Substantia nigra (tissue), 51 donors: ENCODE measurements at places on chromosomes 4 and X.

DNA sequence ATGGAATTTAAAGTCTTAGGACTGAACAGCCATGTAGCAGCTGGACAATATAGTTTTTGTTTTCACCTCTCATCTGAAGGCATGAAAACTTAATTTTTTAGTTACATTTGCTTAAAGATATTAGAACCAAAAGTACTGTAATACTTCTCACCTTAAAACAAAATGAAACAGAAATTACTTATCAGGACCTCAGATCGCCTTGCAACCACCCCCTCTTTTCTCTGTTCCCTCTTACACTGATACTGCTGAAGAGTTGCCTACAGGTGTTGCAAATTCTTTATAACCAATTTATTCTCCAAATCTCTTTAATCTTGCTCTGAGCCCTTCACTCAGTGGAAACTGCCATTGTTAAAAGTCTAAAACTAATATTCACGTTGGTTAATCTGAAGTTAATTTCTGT is 145.0 kb downstream of the SPCS3 start:
- DNase-seq = no peak

DNA sequence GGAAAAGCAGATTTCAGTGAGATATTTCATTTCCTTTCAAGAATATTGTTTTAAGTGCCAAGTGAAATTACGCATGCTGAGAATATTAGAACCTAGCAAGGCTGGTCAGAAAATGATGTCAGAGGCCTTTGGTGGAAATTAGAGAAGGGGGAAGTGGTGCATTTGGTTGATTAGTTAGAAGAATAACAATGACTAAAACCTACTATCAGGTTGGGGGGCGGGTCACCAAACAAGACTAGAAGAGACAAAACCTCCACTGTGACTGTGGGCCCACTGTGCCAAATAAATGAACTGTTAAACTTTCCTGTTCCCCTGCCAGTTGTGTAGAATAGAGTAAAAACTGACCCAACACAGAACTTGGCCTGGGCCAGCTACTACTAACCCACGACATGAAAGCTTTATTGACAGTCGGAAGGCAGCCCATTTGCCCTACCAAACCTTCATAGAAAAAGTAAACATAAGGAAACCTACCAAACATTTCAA is 2.9 kb downstream of the RAPGEF2 start:
- DNase-seq = no peak

GRCh38 chrX:118062048-118062789 is 54.4 kb downstream of the KLHL13 start:
- DNase-seq = no peak

DNA sequence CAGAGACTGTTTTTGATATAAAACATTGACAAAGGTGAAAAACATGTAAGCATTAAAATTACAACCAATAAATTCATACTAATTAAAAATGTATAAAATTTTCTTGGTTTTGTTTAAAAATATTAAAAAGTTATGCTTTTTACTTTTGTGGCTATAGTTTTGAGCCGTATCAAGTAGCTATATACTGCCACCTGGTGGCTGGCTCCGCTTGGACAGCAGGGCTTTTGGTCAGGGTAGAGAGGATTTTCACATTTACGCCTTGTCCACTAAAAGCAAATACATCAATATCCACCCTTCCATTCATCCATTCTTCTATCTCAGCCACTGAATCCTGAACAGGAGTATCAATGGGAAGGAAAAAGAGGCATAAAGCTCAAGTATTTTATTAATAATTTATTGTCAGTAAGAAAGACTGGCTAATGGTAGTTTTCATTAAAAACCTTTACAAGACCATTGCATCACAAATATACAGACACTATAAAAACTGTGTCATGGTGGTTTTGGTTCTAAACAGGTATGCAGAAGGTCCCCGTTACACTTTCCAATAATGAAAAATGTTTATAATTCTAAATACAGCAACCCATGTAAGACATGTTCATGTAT is 32.1 kb upstream of the MTNR1A start:
- peak; percentile 33 for DNase-seq

- no peak for DNase-seq
Observed at GRCh38 chrX:103464072-103464773, 55.1 kb downstream of the RAB40A start.

GRCh38 chrX:129772796-129773431 is 6.8 kb upstream of the SASH3 start:
- DNase-seq = peak; percentile 8

GRCh38 chrX:9164086-9164485 is 130.2 kb upstream of the FAM9B start:
- DNase-seq = no peak

DNA sequence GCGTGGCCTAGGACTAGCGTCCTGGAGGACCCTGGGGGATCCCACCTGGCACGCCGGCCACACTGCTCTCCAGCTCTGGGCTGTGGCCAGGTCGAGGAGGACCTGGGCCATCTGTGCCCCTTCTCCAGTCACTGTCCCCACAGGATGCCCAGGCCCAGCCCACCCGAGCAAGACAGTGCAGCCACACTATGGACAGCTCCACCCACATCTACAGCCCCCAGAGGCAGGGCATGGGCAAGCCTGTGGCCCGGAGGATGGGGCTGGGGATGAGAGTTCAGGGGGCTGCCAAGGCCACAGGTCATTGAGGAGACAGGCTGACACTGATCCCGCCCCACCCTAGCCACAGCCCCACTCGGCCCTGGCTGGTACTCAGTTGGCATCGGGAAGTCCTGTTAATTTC is 30.3 kb downstream of the FAM53A start:
- no peak for DNase-seq

DNA sequence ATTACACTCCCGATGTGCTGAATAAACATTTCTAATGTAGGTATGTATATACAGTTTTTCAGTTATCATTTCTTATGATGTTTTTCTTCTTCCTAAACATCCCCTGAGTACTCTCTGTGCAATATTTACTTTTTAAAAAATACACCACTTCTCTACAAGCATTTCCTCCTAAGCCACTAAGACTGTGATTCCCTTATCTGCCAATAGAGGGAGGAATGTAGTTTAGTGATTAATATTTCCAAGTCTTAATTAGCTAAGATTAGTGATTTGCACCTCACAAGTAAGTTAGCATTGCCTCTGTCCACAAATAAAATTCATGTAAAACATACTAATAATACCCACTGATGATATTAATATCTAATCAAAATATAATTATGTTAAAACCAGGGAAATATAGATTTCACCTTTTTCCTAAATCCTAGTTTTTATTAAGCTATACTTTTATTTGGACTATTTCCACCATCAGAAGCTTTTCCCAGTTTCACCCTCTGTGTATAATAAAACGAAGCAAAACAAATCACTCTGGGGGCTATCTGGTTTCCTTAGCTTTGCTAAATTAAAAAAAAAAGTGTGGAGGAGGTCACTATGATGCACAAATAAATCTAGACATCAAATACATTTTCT is 909.1 kb downstream of the FAT4 start:
- no peak for DNase-seq

GRCh38 chrX:132063862-132064261 is 40.8 kb downstream of the STK26 start:
- no peak for DNase-seq

DNA sequence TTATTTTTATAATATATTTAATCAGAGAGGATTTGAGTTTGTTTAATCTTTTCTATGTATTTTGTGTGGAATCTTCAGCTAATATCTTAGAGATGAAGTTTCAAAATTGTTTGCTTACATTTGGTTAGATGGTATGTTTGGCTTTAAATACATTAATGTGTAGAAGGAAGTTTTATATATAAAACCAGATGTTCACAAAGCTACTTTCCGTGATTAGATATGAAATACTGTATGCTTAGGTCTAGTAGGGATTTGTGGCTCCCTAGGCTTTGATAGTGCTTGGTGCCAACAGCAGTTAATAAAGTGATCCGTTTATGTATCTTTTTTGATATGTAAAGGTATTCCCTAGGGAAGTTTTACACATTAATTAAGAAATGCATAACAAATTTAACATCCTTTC is 223.0 kb downstream of the ARHGAP10 start:
- DNase-seq = no peak

GRCh38 chrX:1283741-1284140 is 15.1 kb downstream of the CSF2RA start:
- DNase-seq = no peak

DNA sequence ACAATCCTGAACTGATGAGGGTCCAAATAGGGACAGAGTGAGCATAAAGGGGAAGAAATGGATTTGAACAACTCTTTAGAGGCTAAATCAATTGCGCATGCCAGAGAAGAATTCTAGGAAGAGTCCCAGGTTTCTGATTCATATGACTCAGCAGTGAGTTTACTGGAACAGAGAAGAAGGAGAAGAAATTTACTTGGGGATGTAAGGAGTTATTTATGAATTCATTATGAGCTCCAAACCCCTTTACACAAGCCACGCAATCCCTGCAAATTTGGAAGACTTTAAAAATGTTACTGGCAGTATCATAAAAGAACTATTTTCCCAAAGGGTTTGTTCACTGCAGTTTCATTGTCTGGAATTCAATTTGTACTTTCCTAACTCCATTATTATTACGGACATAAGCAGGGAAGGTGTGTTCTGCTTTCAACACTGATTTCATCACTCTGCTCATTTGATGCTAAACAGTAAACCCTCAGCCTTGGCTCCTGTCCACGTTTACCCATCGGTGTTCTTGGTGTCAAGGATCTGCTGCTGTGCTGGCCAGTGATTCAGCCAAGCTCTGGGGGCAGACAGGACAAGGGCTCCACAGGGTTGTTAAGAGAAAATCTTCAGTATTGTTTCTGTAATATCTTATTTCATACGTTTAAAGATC is 273.7 kb downstream of the HNRNPD start:
- no peak for DNase-seq

- DNase-seq = no peak
Observed at GRCh38 chrX:10620121-10620699, at the start of gene MID1. Gene MID1 (minus strand): TSS chrX:10620585. CDS start chrX:10567547, 53,038 bp downstream.

GRCh38 chrX:103248553-103248952 is 6.4 kb downstream of the TCEAL8 start:
- no peak for DNase-seq

DNA sequence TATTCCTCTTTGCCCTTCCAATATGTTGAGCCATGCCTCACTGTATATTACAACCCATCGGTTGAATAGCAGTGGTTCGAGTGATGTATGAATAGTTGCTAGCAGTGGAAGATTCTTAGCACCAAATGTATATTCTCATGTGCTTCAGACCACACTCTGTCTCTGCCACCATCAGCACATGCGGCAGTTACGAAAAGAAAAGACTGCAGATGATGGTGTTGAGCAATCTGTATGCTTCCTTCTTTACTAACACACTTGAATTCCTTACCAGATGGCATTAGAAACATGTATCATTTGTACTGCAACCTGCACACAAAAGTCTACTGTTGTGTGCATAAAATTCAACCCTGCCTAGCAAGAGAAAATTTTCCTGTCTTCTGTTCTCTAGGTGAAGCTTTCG is 214.6 kb downstream of the ENOX2 start:
- DNase-seq = no peak

- no peak for DNase-seq
Observed at GRCh38 chr4:46392421-46392820, 2.5 kb upstream of the GABRA2 start.

DNA sequence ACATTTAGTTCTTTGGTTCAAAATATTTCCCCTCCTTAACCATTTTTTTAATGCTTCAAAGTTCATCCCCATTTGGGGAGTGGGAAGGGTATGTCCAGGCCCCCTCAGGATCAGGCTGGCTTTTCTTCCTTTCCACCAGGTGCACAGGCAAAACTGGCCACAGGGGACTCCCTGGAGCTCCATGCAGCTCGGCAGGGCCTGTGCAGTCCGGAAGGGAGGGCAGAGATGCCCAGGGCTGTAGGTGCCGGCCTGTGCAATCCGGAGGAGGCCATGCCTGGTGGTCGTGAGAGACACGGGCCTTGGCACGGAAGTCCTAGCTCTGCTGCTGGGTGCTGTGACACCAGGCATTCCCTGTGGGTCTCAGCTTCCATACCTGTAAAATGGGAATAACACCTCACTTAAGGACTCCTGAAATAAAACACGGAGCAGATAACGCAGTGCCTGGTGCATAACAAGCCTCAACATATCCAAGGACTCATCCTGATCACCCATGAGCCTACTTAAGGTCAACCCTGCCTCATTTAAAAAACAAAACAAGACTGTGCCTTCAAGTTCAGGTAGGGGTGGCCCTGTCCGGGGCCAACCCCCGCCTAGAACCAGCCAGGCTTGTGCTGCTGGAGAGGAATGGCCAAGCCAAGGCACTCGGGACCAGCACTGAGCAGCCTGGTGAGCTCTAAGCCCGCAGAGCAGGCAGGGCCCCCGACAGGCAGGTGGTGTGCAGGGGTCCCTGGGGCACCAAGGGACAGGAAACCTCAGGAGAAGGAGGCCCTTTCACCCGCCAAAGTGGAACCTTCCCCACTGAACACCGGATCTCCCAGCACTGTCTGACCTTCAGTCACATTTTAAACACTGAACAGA is 21.2 kb upstream of the CYP4V2 start:
- DNase-seq = no peak

DNA sequence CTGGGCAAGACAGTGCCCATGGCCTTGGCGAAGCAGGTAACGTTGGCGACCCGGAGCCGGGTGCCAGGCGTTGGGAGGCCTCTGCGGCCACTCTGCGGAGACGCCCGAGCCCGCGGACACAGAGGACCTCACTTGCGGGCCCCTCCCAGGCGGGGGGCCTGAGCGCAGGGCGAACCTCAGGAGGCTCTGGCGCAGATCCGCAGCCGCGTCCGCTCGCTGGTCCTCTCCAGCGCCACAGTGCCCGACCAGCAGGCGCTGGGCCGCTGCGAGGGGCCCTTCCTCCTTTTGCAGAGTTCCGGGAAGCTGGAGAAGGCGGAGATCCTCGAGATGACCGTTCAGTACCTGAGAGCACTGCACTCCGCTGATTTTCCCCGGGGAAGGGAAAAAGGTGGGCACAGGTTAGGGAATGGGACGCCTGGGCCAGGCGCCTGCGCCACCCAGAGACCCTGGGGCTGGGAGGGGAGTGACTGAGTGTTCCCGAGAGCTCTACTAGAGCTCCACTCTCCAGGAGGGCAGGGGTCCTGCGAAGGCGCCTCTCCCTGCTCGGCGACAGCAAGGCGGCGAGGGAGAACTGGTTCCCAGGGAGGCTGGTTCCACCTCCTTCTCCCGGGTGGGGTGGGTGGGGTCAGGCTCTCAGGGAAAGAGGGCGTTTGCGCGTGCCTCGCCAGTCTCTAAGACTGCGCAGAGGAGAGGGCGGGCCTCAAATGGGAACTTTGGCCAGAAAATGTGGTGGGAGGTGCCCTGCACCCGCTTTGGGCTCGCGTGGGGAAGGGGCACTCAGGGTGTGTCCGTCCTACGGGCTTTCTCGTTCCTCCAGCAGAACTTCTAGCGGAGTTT is 1.4 kb downstream of the HELT start:
- no peak for DNase-seq

- DNase-seq = no peak
Observed at GRCh38 chr4:169485791-169486742, 126.3 kb downstream of the NEK1 start.

- DNase-seq = no peak
Observed at GRCh38 chr4:74967324-74967723, 34.4 kb downstream of the PARM1 start.

DNA sequence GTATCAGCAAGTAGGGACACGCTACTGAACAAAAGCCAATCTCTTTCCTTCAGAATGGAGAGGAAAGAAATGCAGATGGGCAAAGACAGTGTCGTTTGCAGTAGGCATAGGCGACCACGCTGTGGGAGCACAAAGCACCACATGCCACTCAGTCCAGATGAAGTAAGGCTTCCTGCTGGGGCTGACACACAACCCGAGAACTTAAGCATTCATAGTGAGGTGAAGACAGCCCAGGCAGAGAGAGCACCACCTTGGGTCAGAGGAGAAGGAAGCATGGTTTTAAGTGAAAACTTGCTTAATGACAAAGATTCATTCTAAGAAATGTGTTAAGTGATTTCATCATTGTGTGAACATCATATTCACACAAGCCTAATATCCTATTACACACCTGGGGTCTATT is 238.8 kb downstream of the MGST2 start:
- DNase-seq = no peak
